SK-N-SH (cell line): ENCODE measurements at places on chromosomes 6 and 20. TPM values are rescaled to one million over a fixed set of nuclear protein-coding genes. Genes with fewer than 3 reads are reported as not detected.

GRCh38 chr6:42007286-42008137, 42.8 kb upstream of the TAF8 start:
- DNase-seq = no peak

DNA sequence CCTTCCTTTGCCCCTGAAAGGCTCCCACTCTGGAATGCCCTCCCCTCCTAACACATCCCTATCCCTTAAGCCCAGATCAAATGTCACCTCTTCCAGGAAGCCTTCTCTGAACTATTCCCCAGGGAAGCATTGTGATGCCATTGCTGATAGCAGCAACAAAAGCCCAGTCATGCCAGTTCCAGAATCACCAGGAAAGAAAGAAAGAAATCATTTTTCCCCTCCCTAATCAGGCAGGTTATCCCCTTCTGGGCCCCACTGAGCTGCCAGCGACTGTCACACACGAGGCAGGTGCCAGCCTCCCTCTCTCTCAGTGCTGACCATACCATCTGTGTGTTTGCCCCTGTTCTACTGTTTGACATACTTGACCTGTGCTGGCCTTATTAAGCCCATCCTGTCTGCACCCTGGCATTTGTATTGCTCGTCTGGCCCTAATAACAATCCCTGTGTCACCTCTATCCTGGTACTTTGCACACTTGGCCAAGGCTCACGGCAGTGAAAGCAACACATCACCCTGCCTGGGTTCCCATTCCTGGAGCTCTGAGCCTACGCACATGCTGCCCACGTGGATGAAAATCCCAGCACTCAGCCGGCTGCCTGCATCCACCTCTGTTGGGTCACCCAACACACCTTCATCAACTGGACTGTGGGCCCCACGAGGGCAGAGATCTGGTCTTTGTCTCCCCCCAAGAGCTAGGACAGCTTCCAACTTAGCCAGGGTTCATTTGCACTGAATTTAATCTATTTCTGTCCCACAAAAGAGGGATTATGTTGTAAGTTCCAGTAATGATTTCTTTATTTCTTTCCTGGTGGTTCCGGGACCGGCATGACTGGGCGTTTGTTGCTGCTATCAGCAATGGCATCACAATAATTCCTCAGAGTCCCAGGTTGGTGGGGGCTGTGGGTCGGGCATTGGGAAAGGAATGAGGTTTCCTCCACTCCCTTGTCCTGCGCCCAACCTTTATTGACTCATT, 5.3 kb upstream of the BPIFB1 start:
- no peak for DNase-seq

- no peak for DNase-seq
These were observed 5.6 kb downstream of the ADTRP start for GRCh38 chr6:11773013-11773412.

GRCh38 chr6:149934249-149935156, 7.3 kb upstream of the ULBP2 start:
- DNase-seq = peak; percentile 57

DNA sequence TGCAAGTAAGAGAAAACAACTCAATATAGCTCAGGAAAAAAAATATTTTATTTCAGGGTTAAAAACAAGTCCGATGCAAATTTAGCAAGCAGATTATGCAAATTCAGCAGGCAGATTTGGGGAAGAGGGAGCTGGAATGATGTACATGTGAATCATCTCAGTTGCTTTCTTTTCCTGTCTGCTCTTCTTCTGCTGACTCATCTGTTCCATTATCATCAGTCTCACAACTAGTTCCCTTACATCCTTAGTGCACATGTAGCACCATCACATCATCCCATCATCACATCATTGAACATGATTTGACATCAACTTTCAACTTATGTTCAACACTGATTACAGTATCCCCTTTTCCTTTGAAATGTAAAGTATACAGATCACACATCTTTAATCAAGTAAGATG, 11.5 kb upstream of the DEFB113 start:
- no peak for DNase-seq

DNA sequence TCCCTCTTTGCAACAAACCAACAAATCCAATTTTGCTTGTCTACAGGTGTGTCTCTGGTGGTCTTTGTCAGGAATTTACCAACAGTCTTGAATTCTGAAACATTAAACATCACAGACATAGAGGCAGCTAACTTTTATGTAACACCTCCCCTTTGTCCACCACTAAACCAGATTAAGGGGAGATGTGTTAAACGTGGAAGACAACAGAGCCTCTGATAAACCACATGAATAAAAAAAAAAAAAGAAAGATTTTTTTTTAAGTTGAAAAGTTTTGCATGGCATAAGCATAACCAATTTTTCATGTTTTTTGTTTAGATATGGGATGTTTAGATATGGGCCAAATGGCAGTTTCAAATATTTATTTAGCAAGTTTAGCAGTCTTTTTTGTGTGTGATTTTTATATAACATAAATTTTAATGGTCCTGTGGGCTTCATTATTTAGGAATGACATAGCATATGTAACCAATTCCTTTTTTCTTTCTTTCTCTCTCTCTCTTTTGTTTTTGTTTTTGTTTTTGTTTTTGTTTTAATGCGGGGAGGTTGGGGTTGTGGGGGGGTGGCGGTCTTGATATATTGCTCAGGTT, 60.7 kb upstream of the BTN3A2 start:
- no peak for DNase-seq

- DNase-seq = no peak
These were observed 115.4 kb upstream of the SAMD5 start for GRCh38 chr6:147392917-147393625.

DNA sequence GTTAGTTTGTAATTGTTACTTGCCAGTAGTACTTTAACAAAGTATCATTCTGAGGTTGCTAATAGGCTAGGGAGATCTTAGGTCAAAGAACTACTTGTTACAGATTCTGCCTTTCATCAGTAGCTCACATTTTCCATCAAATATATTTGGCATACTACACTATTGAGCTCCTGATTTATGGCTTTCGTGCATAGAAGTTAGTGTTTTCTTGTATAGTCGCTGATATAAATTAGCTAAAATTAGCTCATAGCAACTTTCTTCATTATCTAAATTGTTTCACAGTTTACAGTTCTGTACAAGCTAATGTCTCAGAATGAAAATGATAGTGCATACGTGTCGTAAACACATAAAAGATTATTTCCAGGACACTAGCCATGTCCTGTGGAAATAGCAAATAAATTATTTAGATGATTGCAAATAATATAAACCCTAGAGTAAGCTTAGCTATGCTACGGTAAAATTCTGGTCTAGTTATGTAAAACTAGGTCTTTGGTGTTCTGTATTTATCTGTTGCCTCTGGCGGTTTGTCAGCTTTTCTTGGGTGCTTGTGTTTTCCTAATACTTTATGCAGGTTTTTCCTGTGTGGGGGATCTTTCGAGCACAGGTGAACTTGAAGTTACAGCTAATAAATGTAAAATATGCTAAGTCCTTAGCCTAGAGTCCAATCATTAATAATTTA, 15.1 kb downstream of the PDE7B start:
- DNase-seq = no peak

GRCh38 chr6:41278699-41279405, 7.6 kb downstream of the TREM1 start:
- peak; percentile 64 for DNase-seq

DNA sequence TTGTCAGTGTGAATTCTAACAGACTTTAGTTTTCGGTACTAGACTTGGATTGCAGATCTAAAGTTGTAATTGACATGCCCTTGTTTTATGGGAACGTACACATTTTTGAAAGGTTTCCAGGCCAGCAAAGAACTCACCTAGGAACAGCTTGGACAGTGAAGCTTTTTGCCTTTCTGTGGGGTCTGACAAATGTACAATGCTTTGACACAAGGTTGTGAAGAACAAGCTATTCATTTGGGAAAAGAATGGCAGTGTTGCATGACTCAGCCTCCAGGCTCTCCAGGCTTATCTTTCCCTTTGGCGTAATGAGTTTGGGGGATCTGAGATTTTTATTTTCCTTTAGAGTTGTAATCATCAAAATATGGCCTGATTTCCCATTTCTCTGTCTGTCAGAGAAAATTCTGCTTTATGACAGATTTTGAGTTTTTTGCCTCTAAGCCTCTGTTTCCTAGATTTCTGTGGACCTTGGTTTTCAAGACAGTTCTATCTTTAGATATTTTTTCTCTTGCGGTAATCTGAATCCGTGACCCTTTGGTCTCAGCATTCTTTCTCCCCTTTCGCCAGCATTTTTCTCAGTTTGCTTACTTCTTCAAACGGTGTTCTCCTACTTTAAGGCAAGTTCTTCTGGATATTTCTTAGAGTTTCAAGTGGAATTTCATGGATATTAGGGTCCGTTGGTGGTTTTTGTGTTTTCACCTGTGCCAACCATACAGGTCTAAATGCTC, 221.0 kb downstream of the ADGB start:
- DNase-seq = no peak

- DNase-seq = no peak
These were observed 117.0 kb upstream of the CEP85L start for GRCh38 chr6:118768441-118768840.

IMPG1 gene
- not detected in 2 replicates for polyA plus RNA-seq

PBOV1 gene
- polyA plus RNA-seq = not detected in 2 replicates
